ENCODE measurements at places on chromosomes 3 and 15. TPM values are rescaled to one million over a fixed set of nuclear protein-coding genes. Genes with fewer than 3 reads are reported as not detected.
A peak's percentile ranks its signal among the peaks of the same experiment; 100 is the strongest.

DNA sequence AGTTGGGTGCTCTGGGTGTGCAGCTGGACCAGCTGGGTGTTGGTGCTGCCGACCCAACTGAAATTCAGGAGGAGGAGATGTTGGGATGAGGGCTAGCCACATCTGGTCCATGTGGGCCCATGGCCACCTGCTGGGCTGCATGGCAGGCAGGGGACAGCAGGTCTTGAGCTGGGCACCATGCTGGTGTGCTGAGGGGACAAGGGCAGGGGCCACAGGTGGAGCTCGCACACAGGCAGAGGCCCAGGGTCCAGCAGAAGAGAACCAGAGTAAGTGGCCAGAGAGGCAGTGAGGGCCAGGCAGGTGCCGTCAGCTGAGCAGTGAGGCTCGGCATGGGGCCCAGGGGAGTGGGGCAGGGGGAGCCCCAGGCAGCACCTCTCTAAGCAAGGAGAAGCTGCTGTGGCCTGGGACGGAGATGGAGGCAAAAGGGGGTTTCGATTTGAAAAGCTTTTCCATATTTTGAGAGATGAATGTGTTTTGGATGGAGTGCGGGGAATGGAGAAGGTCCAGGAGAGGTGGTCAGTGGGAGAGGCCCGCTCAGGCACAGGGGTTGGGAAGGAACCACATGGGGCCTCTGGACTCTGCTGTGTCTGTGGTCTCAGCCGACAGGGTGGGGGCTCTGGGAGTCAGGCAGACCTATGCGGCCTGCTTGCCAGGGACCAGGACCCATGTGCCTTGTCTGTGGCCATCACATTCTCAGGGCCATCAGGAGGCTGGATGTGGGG, 30.5 kb upstream of the PLXNA1 start:
- no peak overlapping the region for H3K27ac ChIP-seq
- H3K4me1 ChIP-seq: no peaks in the 10 kb centered on the region
- no peaks in the 10 kb centered on the region for H3K27me3 ChIP-seq
- H3K36me3 ChIP-seq: no peaks in the 10 kb centered on the region

TAGLN3 gene
- total RNA-seq: not detected

- H3K4me1 ChIP-seq: no peaks in the 10 kb centered on the region
- no peak for DNase-seq
- H3K36me3 ChIP-seq: no peaks in the 10 kb centered on the region
Observed at GRCh38 chr15:47728886-47729285, 11.6 kb downstream of the SEMA6D start.

- no peak overlapping the region for H3K4me3 ChIP-seq
- H3K27ac ChIP-seq: no peak overlapping the region
- H3K4me1 ChIP-seq: no peaks in the 10 kb centered on the region
- DNase-seq: no peak
Observed at GRCh38 chr3:77303955-77304699, 264.2 kb downstream of the ROBO2 start.

MELTF gene
- total RNA-seq: 10.2 TPM

OR4M2 gene
- total RNA-seq: not detected

- H3K27ac ChIP-seq: no peak overlapping the region
- no peak overlapping the region for H3K4me3 ChIP-seq
- no peaks in the 10 kb centered on the region for H3K36me3 ChIP-seq
- DNase-seq: no peak
Observed at GRCh38 chr3:104628185-104628789, 738.4 kb upstream of the ALCAM start.

ATP10A gene
- total RNA-seq: 17.4 TPM

DNA sequence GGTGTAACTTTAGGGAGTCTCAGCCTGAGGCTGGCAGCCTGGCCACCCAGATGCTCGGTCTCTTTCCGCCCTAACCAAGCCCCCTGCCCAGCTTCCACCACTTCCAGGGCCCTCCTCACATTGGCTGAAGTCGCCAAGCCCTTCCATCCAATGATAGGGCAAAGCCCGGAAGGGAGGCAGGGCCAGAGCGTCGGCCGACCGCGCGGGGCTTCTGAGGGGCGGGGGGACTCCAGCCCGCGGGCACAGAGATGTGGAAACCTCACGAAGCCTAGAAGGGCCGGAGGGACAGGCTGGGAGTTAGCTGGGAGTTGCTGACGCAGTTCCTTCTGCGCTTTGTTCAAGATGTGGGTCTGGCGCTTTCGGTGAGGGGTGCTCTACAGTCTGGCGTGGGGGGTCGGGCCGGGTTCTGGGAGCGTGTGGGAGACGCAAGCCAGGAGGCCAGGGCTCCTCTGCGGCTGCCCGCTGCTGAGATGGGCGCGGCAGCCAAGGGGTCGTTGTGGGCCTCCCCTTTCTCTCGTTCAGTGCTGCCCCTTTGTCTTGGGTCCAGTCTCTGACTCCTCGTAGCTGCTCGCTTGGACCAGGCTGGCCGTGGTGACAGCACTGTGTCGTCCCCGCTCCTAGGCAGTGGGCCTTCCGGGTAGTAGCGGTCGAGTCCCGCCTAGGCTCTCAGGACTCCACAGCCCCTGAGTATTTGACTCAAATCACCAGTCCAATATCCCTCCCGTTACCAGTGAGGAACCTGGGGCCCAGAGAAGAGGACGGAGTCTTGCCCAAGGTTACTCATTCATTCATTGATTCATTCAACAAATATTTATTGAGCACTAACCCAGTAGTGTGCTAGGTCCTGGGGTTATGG, at the start of gene ZNF660:
Gene ZNF660 (plus strand): TSS at position 319 of the 856 bp plus-strand sequence. CDS start 9,230 bp downstream, outside the sequence.
- H3K36me3 ChIP-seq: no peaks in the 10 kb centered on the region
- peak within 1 kb of the TSS; percentile 56 for H3K4me3 ChIP-seq
- H3K27me3 ChIP-seq: no peaks in the 10 kb centered on the region
- peak; percentile 19 for DNase-seq
- H3K4me1 ChIP-seq: no peaks in the 10 kb centered on the region
- peak within 1 kb of the TSS; percentile 70 for H3K27ac ChIP-seq

SLC28A2 gene
- total RNA-seq: not detected

GRCh38 chr3:61718565-61718964, 157.2 kb downstream of the PTPRG start:
- H3K4me1 ChIP-seq: no peaks in the 10 kb centered on the region
- no peak overlapping the region for H3K27ac ChIP-seq
- H3K36me3 ChIP-seq: no peaks in the 10 kb centered on the region
- no peaks in the 10 kb centered on the region for H3K27me3 ChIP-seq

DNA sequence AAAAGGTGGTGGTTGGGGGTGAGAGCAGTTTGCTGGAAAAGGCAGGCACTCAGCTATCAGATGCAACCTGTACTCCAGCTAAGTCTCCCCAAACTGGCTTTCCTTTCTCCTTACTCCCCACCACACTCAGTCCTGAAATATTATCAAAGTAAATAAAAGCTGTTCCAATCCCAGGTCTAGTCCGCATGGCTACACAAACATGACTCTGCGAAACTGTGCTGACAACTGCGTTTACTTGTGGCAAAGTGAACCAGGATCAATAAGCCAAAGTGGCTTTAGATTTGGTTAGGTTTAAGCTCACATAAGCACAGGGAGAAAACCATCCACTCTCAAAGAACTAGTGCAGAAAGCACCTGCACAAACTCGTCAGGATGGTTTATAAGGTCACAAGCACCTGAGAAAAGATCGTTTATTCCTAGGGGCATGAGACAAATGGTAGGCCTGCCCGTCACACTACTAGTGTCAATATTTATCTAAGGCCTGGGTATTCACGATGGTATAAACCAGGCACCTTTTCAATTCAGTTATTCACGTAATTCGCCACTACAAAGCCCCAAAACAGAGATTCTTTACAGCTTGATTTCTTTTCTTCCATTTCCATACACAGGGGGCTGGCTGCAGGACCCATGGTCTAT, 25.3 kb downstream of the LRIG1 start:
- H3K27me3 ChIP-seq: no peaks in the 10 kb centered on the region
- no peak for DNase-seq
- no peaks in the 10 kb centered on the region for H3K36me3 ChIP-seq
- peak overlapping the region; percentile 72 for H3K27ac ChIP-seq
- H3K4me3 ChIP-seq: no peak overlapping the region
- H3K4me1 ChIP-seq: peaks cover 16% of the 10 kb centered on the region

- H3K4me3 ChIP-seq: no peak overlapping the region
- H3K27ac ChIP-seq: no peak overlapping the region
- no peaks in the 10 kb centered on the region for H3K36me3 ChIP-seq
- DNase-seq: no peak
Observed at GRCh38 chr3:44400771-44401170, 62.2 kb downstream of the TCAIM start.

- H3K27me3 ChIP-seq: no peaks in the 10 kb centered on the region
- DNase-seq: no peak
- peaks cover 9% of the 10 kb centered on the region for H3K4me1 ChIP-seq
Observed at GRCh38 chr3:128176276-128176833, 23.1 kb downstream of the EEFSEC start.

DNA sequence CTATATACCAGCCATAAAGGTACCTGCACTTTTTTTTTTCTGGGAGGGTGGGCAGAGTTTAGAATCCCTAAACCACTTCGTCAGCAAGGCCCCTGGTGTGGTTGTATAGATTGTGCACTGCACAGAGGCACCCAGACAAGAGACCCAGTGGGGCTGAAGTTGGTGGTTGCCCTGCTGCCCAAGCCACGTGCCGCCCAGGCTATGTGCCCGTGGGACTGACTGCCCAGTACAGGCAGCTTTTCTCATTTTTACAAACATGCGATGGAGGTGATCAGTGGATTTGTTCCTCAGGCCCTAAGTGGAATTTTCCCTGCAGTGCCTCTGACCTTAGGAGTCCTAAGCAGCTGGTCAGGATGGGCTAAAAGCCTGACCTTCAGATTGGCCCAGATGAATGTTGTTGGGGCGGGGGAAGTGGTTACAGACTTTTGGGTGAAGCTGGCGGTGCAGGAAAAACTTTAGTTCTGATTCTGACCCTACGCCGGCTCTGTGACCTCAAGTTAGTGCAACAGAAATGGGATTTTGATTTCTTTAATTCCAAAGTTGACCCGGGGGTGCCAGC, 34.9 kb upstream of the LIMD1 start:
- no peaks in the 10 kb centered on the region for H3K27me3 ChIP-seq
- no peak for DNase-seq
- peak overlapping the region; percentile 94 for H3K27ac ChIP-seq
- H3K4me3 ChIP-seq: no peak overlapping the region
- no peaks in the 10 kb centered on the region for H3K36me3 ChIP-seq
- H3K4me1 ChIP-seq: peaks cover 8% of the 10 kb centered on the region

DNA sequence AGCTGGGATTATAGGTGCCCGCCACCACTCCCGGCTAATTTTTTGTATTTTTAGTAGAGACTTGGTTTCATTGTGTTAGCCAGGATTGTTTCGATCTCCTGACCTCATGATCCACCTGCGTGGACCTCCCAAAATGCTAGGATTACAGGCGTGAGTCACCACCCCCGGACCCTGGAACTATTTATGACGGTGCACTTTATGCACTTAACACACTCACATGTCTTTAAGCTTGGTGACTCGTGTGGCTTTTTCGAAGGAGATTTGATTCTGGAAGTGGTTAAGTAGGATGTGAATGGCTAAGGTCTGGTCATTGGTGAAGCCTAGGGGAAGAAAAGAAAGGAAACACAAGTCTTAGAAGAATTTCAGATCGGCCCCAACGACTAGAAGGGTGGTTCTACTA, 20.3 kb downstream of the BBS4 start:
- no peaks in the 10 kb centered on the region for H3K36me3 ChIP-seq
- H3K4me1 ChIP-seq: no peaks in the 10 kb centered on the region
- DNase-seq: no peak
- no peak overlapping the region for H3K4me3 ChIP-seq
- H3K27me3 ChIP-seq: no peaks in the 10 kb centered on the region

DNA sequence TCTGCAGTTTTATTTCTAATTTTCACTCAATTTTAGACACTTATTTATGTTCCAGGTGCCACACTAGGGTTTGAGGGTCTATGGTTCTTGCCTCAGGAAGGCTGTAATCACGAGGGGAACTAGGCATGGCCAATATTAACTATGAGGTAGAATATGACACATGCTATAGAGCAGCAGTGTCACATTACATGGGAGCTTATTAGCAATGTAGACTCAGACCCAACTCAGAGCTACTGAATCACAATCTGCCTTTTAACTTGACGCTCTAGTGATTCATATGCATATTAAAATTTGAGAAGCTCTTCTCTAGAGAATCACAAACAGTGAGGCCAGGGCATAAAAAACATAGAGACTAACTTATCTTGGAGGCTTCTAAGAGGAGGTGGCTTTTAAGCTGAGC, 32.8 kb upstream of the MRPL3 start:
- no peaks in the 10 kb centered on the region for H3K4me1 ChIP-seq
- H3K36me3 ChIP-seq: no peaks in the 10 kb centered on the region
- no peak overlapping the region for H3K27ac ChIP-seq
- H3K4me3 ChIP-seq: no peak overlapping the region

TNFAIP8L3 gene
- total RNA-seq: 2.5 TPM

GRCh38 chr3:171873580-171873979, 30.4 kb downstream of the TMEM212 start:
- no peaks in the 10 kb centered on the region for H3K36me3 ChIP-seq
- H3K4me3 ChIP-seq: no peak overlapping the region
- H3K27me3 ChIP-seq: no peaks in the 10 kb centered on the region
- no peak overlapping the region for H3K27ac ChIP-seq

GRCh38 chr3:130971208-130971607, 55.4 kb downstream of the ASTE1 start:
- no peaks in the 10 kb centered on the region for H3K27me3 ChIP-seq
- no peak overlapping the region for H3K27ac ChIP-seq
- H3K4me1 ChIP-seq: no peaks in the 10 kb centered on the region
- H3K4me3 ChIP-seq: no peak overlapping the region

DNA sequence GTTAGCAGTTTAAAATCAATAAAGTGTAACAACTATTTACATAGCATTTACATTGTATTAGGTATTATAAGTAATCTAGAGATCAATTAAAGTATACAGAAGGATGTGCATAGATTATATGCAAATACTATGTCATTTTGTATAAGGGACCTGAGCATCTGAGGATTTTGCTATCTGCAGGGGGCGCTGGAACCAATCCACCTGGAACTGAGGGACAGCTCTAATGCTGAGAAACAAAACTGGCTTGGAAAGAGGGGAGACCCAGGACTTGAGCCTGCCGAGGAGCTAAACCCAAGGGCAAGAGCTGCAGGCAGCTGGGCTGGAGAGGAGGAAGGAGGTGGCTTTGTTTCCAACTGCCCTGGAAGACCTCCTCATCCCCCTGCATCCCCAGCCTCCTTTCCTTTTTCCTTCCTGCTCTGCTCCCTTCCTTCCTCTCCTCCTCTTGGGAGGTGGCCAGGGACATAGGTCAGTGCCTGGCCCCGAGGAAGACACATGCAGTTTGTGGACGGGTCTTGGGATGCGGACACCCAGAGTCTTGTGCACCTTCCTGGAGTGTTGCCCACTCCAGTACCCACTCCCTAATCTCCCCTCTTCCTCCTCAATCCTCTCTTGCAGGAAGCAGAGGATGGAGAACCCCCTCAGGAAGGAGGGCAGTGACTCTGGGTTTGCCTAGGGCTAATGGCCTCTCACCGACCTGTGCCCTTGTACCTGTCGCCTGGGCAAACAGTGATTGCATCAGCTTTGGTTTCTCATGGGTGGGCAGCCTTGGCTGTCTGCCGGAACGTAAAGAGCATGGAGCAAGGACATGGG, 825 bp upstream of the RTP3 start:
- DNase-seq: no peak
- H3K36me3 ChIP-seq: no peaks in the 10 kb centered on the region
- H3K4me1 ChIP-seq: no peaks in the 10 kb centered on the region
- H3K4me3 ChIP-seq: no peak overlapping the region
- no peak overlapping the region for H3K27ac ChIP-seq
- H3K27me3 ChIP-seq: no peaks in the 10 kb centered on the region

IL17RB gene
- total RNA-seq: 46.5 TPM

FAM227B gene
- 4.9 TPM for total RNA-seq

All from breast epithelium (tissue), 4 donors.